CD4-positive, alpha-beta T cell treated with Interleukin-17A for 4 hours (primary cell): ENCODE measurements at places on chromosomes 2 and 18.

DNA sequence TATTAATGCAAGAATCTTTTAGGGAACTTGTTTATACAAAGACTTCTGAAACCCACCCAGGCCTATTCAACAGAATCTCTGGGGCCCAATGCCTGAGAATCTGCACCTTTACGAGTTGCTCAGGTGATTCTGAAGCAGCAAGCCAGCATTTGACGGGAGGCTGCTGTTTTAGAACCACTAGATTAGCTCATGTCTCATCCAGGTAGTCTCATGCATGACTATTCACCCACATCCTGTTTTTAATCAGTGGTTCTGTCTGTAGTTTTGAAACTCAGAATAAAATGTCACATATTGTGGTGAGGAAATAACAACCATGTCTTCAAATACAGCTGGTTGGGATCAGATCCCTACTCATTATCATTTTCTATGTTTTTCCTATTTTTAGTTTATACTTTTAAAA, 39.5 kb downstream of the CYTIP start:
- peak; percentile 81 for DNase-seq

DNA sequence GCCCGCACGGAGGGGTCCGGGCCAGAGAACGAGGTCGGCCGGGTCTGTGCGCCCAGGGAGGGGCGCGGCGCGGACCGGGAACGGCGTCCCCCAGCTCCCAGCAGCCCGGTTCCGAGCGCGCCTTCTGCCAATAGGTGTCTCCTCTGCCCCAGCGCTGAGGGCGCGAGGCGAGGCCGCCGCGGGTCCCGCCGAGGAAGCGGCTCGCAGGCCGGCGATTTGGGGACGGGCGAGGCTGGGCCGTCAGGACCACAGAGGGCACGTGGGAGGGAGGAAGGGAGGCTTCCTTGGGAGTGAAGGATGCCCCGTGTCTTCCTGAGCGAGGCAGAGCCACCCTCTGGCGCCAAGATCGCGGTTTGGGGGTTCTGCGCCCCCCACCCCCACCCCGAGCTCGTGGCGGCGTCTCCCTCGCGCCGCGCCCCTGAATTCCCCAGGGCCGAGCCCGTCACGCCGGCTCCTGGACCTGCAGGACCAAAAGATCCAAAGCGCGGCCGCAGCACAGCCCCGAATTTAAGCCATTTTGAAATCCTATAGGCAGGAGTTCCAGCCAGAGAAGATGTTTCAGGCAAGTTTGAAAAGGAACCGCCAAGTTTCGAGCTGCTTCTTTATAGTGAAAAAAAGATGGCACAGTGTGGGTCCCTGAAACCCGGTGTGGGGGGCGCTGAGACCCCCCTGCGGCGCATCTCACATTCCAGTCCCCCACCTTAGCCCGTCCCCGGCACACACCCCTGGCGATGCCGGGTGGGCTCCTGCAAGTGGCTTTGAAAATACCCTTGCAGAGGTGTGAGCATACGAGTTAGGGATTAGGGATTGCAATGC, 909 bp downstream of the NFATC1 start:
- DNase-seq, result peak; percentile 69

DNA sequence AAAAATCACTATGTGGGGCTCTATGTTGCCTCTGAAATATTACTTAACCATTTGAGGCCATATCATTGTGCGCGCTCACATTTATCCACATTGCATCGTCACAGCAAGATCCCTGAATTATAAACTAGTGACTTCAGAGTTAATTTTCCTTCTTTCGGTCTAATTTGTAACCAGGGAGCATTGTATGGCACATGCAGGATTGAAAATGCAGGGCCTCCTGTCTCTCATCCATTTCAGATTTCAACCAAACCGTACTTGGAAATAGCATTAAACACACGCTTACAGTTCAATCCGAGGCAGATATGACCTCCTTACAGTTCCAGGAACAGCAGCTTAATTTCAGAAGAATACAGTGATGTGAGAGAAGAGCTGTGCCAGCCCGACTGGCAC, 532 bp downstream of the MYOM1 start:
- no peak for DNase-seq

GRCh38 chr2:226773291-226773690, 26.3 kb downstream of the IRS1 start:
- DNase-seq, result no peak

GRCh38 chr2:43088143-43089073, 138.0 kb downstream of the ZFP36L2 start:
- no peak for DNase-seq
